ENCODE measurements at places on chromosomes 7 and 10.

- no peak for DNase-seq
Observed at GRCh38 chr10:7817984-7818294, 366 bp upstream of the TAF3 start.

DNA sequence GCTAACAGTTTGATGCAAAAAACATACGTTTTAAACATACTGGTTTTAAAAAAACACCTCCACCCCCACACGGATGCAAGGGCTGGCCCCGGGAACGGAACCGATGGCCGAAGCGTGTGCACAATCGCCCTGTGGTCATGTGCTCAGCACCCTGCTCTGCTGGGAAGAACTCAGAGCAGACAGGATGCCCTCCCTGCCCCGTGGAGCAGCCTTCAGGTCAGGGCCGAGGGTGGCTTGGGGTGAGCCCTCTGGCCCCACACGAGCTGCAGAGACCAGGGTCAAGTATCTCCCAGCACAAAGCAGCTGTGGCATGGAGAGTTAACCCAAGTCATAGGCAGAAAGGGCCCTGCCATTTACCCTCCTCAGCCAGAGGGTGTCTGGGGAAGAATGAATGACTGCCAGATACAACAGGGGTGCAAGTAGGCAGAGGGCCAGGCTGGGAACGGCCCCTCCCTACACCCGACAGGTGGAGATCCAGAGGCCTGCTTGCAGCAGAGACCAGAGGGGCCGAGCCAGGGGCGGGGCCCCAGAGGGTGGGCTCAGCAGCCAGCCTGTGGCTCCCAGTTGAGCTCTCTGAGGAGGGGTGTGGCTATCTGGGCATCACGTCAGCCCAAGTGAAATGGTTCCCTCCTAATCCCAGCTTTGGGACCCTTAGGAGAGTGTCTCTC, 56.8 kb downstream of the ZRANB1 start:
- no peak for DNase-seq

DNA sequence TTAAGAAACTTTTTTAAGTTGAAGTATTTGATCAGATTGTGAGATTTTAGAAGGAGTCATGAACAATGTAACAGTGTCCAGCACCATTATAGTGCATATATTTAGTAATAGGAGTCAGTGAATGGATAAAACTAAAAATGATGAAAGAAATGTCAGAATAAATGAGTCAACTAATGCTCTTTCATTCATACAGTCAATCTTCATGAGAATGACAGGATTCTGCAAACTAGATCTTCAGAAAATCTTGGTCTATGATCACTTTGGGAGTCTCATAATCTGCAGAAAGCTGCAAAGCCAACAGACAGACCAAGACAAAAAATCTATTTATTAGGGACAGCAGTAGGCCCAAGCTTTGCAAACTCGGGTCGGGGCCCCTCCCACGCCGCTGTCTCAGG, 710 bp downstream of the RNLS start:
- DNase-seq: no peak

- DNase-seq: no peak
Observed at GRCh38 chr7:158406364-158406763, 181.3 kb downstream of the PTPRN2 start.

DNA sequence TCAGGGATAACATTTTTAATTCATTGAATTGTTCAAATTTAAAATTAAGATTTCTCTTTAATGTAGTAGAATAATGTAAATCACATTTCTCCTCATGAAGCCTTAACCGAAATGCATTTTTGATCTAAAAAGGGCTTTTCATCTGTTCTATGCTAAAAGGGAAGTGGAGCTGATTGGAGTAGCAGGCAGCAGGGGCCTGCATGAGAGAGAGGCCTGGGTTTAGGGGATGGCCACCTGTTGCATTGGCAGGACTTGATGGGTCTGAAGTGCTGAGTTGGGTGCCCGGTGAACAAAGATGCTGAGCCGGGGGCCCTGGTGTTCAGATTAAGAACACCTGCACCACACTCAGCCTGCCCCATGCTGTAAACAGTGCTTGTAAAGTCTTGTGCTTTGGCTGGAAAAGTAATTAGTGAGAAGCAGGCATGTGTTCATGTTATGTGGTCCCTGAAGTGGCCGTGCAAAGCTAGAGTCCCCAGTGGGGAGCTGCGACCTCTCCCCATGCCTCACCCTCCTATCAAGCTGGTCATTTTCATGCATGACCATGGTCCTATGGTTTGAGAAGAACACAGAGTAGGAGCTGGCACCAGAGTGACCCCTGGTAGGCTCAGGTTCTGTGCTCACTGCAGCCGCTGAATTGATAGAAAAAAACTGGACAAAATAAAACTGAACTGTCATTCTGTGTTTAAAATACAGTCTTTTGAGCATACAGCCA, 124.3 kb downstream of the ADCY1 start:
- no peak for DNase-seq

DNA sequence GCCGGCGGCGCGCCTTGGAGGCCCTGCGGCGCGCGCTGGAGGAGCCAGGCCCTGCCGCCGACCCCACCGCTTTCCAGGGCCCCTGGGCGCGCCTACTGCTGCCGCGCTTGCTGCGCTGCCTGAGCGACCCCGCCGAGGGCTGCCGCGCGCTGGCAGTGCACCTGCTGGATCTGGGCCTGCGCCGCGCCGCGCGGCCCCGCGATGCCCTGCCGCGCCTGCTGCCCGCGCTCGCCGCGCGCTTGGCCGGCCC, 280 bp downstream of the DNAAF5 start:
- no peak for DNase-seq

GRCh38 chr7:26856176-26856985, 8.0 kb downstream of the SKAP2 start:
- no peak for DNase-seq

DNA sequence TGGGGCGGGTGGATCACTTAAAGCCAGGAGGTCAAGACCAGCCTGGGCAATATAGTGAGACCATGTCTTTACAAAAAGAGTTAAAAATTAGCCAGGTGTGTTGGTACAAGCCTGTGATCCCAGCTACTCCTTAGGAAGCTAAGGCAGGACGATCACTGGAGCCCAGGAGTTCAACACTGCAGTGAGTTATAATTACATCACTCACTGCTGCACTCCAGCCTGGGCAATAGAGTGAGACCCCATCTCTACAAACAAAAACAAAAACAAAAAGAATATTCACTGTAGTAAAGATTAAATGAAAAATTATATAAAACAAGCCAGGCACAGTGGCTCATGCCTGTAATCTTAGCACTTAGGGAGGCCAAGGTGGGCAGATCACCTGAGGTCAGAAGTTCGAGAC, 1047.6 kb upstream of the AUTS2 start:
- DNase-seq: no peak

DNA sequence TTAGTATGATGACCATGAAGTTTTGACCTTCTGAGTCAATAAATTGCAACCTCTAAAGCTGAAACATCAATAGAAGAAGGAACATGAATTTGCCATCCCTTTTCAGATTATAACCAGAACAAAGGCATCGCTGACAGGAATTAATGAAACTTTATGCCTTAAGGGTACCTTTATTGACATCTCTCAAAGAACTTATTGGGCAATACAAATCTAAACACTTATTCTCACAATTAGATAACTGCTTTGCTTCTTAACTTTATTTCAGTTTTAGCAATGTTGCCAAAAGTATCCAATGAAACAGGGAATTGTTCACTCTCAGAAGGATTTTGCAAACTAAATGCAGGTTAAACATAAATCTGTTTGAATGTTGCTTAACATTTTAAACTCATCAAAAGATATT, 116.0 kb downstream of the ELAPOR2 start:
- DNase-seq: no peak

DNA sequence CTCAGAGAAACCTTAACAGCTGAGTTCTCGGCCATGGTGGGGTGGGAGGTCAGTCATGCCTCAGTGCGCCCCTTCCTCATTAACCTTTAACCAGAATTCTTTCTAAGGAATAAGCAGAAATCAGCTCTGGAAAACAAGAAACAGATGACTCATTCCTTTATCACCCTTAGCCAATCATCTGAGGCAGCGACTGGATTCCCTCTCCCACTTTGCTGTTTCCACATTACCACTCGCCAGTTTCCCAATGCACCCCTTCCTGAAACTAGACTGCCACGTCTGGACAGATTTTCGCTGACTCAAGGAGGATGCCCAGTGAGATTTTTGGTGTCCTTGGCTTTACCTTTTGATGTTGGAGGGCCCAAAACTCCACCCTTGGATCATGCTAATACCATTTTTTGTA, 223.8 kb downstream of the PLXDC2 start:
- DNase-seq: no peak

- DNase-seq: no peak
Observed at GRCh38 chr7:102107474-102108104, 179.1 kb upstream of the SH2B2 start.

DNA sequence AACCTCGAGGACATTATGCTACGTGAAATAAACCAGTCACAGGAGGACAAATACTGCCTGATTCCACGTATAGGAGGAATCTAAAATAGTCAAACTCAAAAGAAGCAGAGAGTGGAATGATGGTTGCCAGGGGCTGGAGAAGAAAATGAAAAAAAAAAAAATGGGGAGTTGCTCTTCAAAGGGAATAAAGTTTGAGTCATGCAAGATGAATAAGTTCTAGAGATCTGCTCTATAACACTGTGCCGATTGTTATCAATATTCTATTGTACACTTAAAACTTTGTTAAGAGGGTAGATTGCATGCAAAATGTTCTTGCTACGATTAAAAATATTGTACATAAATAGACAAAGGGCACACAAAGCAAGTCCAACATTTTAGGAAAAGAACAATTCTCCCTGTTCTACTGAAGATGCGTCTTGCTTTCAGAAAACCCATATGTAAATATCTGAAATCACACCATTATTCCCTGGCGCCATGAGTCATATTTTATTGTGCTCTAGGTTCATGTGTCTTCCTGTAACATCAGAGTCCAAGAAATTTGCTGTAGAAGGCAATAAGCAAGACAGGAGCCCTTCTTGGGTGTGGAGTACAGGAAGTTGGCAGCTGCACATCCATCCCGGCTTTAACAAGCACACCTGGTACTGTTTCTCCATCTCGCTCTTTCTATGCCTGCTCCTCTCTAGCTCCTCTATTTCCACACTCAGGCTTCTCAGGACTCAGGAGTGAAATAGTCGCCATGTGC, 145.9 kb downstream of the GFRA1 start:
- DNase-seq: no peak

DNA sequence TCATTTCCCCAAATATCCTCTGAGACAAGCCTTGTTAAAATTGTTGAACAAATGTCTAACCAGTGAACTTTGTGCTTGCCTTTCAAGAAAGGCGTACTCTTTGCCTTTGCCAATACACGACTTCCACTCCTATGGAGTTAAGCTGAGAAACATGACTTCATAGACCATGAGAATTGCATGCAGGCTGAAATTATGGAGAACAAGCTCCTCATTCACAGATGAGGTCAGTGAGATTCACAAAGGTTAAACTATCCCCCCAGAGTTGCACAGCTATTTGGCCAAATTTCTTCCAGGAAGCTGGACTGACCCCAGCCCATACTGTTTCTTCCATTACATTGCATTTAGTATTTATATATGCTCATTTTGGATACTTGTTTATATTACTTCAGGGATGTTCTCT, 221.4 kb upstream of the SEMA3C start:
- DNase-seq: no peak

GRCh38 chr7:84823530-84823929, 363.3 kb downstream of the SEMA3D start:
- no peak for DNase-seq

GRCh38 chr7:75718390-75719031, 20.2 kb downstream of the HIP1 start:
- no peak for DNase-seq

DNA sequence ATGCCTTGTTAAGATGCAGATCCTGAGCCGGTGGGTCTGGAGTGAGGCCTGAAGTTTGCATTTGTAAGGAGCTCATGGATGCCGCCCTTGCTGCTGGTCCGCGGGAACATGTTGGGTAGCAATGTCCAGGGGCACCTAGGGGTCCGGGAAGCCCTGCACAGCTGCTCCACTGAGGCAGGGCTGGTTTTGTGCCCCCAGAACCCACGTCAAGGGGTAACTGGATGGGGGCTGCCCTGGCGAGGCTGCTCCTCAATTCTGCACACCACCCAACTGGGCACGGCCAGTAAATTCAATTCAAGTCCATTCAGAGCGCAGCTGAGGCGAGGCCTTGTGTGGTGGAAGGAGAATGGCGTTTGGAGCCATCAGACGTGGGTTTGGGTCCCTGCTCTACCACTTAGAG, 246.3 kb upstream of the PITRM1 start:
- no peak for DNase-seq

GRCh38 chr7:106056513-106057203, 55.5 kb downstream of the SYPL1 start:
- DNase-seq: peak; percentile 63

- no peak for DNase-seq
Observed at GRCh38 chr10:31942892-31943291, 14.3 kb upstream of the ARHGAP12 start.

DNA sequence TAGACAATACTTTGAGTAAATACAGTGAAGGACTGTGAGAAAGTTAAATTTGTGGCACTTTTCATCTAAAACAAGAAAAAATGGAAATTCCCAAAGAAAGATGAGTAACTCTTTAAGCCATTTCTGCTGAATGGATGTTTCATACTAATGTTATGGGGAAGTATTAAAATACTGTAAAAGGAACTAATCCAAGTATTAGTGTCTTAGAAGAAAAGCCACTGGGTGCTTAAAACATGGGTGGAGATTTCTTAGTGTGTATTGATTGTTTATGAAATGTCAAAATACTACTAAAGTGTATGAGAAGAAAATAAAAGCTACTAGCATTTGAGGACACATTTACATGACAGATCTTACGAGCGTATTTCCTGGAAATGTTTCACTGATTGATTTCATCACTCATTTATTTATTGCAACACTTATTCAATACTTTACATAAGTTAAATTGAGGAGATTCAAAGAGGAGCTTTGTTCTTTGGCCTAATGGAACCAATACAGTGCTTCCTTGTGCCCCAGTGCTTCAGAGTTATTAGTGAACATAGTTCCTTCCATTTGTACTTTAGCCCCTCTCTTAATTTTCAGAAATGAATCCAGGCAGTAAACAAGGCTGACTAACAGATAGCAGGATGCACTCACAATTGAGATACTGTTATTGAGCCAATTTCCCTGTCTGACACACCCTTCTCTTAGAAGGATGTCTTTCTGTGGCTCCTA, 155.5 kb upstream of the AHR start:
- peak; percentile 42 for DNase-seq

- no peak for DNase-seq
Observed at GRCh38 chr10:16195894-16196293, 240.9 kb upstream of the PTER start.

- no peak for DNase-seq
Observed at GRCh38 chr7:81410471-81411117, 359.3 kb downstream of the HGF start.

DNA sequence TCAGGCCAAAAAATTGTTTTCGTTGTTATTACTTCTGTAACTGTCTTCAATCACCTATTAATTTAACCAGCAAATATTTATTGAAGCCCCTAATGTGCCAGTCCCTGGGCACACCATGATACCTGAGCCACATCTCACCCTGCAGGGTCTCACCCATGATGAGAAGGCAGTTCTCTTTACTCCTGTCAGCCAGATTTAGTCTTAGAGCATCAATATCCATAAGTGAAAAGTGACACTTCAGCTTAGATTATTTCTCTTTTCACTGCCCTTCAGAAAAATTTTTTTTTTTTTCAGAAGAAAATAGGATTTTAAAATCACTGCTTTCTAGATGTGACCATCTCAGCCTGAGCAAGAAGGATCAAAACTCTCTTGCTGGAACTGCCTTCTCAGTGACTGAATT, 258.6 kb upstream of the NFE2L3 start:
- no peak for DNase-seq

- no peak for DNase-seq
Observed at GRCh38 chr7:35348611-35349400, 94.9 kb upstream of the TBX20 start.

All from CD4-positive, alpha-beta T cell treated with Interleukin-15 for 4 hours (primary cell).